ENCODE measurements at places on chromosomes 1 and 21.

DNA sequence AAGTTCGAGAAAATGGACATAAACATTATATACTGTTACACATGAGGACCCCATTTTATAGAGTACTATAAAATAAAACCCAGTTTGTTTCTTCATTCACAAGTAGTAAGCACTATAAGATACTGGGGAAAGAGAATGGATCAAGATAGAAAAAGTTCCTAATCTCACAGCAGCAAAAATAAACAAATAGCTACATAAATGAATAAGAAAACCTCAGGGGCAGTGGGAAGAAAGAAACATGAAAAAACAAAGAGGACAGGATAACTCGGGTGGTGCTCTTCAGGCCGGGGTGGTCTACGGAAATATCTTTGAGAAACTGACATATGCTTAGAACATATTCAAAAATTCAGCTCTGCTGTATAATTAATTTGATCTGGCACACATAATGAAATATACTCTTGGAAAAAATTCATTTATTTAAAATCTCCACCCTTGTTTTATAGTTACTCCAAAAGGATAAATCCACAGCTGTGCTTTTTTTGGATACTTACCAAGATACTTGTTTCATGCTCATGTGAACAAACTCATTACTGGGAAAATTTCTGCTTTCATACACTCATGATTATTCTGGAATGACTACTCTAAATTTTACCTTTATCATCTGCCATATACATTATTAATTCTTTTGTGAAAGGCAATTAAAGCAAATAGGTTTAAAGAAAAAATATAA, 20.0 kb downstream of the CEP170 start:
- DNase-seq: no peak

- no peak for DNase-seq
Measured at GRCh38 chr21:44894687-44895302, 21.3 kb upstream of the PTTG1IP start.

GRCh38 chr1:228100822-228101613, 2.1 kb downstream of the C1orf35 start:
- no peak for DNase-seq

DNA sequence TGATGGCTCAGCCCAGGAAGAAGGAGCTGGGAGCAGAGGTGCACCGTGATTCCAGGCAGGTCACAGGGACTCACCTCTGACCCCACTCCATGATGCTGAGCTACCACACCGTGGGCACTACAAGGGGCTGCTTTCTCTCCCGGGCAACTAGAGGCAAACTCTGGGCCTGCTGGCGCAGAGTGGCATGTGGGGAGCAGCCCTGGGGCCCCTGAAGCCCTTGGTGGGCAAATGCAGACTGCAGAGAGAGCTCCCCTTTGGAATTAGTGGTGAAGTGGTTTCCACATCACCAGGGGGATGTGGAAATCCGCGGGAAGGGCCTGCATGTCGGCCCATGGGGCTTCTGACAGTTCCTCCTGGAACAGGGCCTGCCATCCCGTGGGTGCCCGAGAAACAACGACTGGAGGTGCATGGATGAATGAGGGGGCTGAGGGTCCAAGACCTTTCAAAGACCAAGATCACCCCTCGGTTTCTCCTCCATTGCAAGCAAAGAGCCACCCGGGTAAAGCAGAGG, 11.8 kb upstream of the MMEL1 start:
- DNase-seq: no peak

- DNase-seq: no peak
Measured at GRCh38 chr1:164382384-164382783, 176.6 kb upstream of the PBX1 start.

DNA sequence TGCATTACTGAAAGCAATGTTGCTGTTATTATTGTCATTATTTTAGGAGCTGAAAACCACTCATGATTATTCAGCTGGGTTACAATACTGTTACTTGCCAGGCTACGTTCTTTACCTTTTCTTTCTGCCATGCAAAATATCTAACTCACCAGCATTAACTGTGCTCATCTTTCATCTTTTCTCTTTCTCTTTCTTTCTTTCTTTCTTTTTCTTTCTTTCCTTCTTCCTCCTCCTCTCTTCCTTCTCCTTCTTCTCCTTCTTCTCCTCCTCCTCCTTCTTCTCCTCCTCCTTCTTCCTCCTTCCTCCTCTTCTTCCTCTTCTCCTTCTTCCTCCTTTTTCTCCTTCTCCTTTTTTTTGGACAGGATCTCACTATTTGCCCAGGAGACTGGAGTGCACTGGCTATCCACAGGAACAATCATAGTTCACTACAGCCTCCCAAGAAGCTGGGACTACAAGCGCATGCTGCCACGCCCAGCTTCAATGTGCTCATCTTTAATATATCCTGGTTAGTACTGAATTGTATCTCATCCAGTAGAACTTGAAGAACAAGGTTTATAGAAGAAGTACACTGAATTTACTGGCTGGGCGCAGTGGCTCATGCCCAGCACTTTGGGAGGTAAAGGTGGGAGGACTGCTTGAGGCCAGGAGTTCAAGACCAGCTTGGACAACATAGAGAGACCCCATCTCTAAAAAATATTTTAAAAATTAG, 6.9 kb upstream of the ZMYM4 start:
- DNase-seq: no peak

DNA sequence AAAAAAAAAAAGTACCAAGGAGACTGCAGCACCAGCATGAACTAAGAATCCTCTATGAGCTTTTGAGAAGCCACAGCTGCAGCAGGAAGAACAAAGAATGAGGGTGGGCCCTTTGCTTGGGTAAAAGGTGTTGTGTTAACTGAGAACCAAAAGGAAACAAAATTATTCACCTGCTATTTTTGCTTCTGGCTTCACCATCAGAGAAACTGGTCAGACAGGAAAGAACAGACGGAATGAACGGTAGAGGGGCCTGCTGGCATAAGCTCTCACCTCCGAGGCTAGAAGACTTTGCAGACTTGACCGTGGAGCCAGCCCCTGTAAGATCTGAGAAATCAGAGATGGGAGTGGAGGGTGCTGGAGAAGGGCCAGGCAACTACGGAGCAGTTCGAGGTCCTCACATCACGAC, 27.6 kb downstream of the IL10RB start:
- no peak for DNase-seq

- DNase-seq: no peak
Measured at GRCh38 chr1:233728721-233729120, 114.8 kb downstream of the KCNK1 start.

- no peak for DNase-seq
Measured at GRCh38 chr21:26405071-26405470, 168.0 kb downstream of the CYYR1 start.

Data from stimulated activated CD4-positive, alpha-beta T cell treated with anti-CD3 and anti-CD28 coated beads, TNF-alpha, amount 100 ng/mL, for 48 hours (primary cell).